ENCODE measurements at places on chromosomes 5 and 9. TPM values are rescaled to one million over a fixed set of nuclear protein-coding genes. Genes with fewer than 3 reads are reported as not detected.
A peak's percentile ranks its signal among the peaks of the same experiment; 100 is the strongest.

SWI5 gene
- 32.4 TPM for polyA plus RNA-seq

CCDC171 gene
- polyA plus RNA-seq: 7.7 TPM

- peak; percentile 61 for DNase-seq
Observed at GRCh38 chr9:137593176-137593575, 2.9 kb upstream of the ZMYND19 start.

SLC6A19 gene
- not detected for polyA plus RNA-seq

C5orf58 gene
- 0.36 TPM for polyA plus RNA-seq

HACD4 gene
- 7.3 TPM for polyA plus RNA-seq

GRCh38 chr5:54704825-54705224, 187.3 kb downstream of the SNX18 start:
- no peak for DNase-seq

DNA sequence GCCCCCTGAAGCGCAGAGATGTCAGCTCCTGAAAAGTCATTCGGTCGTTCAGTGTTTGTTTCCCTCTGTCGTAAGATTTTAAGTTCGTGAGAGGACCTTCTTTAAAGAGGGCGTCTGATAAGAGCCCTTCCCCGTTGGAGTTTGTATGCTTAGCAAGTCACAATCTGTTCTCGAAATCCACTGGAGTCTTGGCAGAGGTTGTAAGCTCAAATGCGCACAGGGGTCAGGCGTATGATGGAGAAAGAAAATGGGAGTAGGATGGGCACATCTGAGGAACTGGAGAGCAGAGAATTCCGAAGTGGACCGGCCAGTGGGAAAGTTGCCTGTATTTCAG, 710 bp downstream of the HSD17B4 start:
- DNase-seq: peak; percentile 63

DNA sequence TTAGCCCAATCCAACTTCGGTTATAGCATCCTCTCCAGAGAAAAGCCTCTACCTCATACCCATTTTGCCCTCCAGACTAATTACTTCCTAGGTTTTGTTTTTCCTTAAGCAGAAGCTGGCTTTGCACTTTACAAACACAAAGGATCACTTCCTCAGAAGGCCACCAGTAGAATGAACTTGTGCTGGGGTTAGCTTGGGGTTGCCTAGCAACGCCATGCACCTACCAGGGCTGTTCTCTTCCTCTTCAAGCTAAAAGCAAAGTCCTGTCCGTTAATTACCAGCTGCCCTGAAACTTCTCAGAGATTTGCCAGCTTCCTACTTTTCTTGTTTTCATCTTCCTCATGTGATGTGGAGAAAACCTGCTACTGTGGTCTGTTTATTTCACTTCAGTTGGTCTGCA, 132.0 kb upstream of the WWC1 start:
- DNase-seq: no peak

- no peak for DNase-seq
Observed at GRCh38 chr5:67283275-67283987, 86.8 kb upstream of the CD180 start.

- no peak for DNase-seq
Observed at GRCh38 chr5:148730270-148730669, 75.9 kb upstream of the HTR4 start.

- DNase-seq: no peak
Observed at GRCh38 chr5:62139741-62140140, 166.3 kb upstream of the KIF2A start.

DNA sequence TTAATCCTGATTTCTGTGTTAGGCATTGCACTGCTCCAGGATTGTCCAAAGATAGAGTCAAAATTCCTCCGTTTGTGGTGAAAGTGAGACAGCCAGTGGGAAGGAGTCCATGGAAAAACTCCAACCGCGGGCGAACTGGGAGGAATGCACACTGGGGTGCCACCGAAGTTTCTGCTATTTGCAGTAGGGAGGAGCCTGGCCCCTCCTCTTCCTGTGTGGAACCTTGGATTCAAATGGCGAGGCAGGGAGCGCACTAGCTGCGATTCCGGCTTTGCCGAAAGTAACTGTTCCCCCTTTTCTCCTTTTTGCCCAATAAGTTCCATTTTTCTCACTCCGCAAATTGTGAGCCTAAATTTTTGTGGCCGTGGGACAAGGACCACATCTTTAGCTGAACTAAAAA, 9.3 kb downstream of the BAAT start:
- no peak for DNase-seq

PCDHA8 gene
- 0.12 TPM for polyA plus RNA-seq

DNA sequence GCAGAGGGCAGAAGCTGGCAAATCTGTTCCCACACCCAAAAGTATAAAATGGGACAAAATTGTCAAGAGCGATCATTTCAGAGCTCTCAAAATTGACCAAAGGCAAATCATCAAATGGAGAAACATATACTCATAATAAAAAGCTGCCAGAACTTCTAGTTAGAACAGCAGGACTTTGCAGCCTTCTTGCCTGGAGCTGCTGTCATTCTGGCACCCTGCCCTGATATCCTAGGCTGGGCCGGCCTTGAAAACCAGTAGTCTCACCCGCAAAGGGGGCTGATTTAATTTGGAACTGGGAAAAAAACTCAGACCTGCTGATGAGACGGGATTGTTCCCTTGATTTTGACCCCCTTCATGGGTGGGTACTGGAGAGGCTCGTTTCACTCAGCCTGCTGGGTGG, 18.5 kb downstream of the OR2V1 start:
- DNase-seq: no peak

GRCh38 chr9:114504341-114505186, 709 bp downstream of the WHRN start:
- DNase-seq: peak; percentile 49

GRCh38 chr9:81317939-81318338, 371.4 kb downstream of the TLE1 start:
- DNase-seq: no peak

IFNB1 gene
- not detected for polyA plus RNA-seq

All from right lung (tissue), 10 donors.